ENCODE measurements at places on chromosomes 3 and 15.

DNA sequence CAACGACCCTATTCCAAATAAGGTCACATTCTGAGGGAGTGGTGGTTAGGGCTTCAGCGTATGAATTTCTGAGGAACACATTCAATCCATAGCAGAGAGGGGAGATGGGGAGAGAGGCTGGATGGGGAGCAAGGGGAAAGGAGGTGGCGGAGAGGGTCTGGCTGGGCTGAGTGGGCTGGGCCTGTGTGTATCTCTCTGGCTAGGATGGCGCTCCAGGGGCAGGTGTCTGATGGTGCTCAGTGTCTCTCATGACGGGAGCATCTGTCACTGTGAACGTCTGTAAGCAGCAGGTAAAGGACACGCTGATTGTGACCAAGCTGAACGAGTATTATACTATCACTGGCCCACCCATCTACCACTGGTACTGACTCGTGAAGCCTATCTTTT lies 159.6 kb downstream of the XXYLT1 start:
- no peak for DNase-seq

GRCh38 chr3:136249593-136249992 lies 547 bp upstream of the PCCB start:
- no peak for DNase-seq

DNA sequence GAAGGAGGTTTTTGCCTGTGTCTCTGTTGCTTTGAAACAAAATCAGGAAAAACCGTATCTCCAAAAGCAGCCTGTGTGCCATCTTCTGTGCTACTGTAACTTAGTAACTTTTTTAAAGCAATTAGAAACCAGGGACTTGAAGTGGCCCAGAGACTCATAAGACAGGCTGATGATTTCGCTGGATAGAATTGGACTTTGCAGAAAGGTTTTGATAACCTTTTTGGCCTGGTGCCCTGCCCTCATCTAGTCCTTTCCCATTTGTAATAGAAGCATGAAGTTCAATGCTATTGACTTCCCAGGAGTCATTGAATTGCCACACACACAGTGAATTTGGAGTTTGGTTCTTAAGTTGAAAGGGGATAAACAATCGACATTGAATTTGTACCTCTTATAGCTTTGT lies 157.2 kb downstream of the PTPRG start:
- no peak for DNase-seq

GRCh38 chr15:100994597-100995446 lies 75.7 kb downstream of the LRRK1 start:
- DNase-seq, result no peak

GRCh38 chr3:84893211-84893610 lies 65.6 kb upstream of the CADM2 start:
- DNase-seq, result no peak

DNA sequence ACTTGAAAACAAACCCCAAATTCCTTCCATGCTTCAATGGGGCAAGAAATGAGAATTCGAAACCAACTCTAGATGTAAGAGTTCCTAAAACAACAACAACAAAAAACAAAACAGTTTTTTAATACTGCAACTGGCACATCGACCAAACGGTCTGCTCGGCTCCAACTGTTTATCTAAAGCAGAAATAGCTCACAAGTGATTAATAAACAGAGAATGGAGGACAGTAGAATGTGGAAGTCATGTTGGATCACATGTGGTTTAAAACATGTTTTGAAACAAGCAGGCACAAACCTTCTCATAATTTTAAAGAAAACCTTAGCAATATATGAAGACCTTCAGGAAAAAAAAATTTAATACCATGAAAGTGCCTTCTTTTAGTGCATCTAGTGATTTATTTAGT lies 55.1 kb downstream of the SETMAR start:
- no peak for DNase-seq

GRCh38 chr3:160810362-160811236 lies 54.6 kb downstream of the PPM1L start:
- DNase-seq, result no peak

DNA sequence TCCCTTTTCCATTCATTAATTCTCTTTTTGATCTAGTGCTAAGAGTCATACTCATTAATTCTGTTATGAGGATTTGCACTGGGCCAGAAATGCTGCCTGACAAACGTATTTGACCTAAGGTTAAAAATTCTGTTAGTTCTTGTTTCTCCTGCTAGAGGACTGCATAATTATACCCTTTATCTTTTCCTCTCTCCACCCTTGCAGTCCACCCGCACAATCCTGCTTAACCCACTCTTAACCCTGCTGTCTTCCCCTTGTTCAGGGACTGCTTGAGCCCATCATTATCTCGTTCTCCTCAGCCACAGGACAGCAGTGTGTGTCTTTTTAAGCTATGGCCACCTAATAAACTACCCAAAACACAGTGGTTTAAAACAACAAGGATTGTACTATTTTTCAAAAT lies 31.1 kb upstream of the DYNC1LI1 start:
- no peak for DNase-seq

GRCh38 chr3:194294199-194294894 lies 56.8 kb downstream of the CPN2 start:
- no peak for DNase-seq

DNA sequence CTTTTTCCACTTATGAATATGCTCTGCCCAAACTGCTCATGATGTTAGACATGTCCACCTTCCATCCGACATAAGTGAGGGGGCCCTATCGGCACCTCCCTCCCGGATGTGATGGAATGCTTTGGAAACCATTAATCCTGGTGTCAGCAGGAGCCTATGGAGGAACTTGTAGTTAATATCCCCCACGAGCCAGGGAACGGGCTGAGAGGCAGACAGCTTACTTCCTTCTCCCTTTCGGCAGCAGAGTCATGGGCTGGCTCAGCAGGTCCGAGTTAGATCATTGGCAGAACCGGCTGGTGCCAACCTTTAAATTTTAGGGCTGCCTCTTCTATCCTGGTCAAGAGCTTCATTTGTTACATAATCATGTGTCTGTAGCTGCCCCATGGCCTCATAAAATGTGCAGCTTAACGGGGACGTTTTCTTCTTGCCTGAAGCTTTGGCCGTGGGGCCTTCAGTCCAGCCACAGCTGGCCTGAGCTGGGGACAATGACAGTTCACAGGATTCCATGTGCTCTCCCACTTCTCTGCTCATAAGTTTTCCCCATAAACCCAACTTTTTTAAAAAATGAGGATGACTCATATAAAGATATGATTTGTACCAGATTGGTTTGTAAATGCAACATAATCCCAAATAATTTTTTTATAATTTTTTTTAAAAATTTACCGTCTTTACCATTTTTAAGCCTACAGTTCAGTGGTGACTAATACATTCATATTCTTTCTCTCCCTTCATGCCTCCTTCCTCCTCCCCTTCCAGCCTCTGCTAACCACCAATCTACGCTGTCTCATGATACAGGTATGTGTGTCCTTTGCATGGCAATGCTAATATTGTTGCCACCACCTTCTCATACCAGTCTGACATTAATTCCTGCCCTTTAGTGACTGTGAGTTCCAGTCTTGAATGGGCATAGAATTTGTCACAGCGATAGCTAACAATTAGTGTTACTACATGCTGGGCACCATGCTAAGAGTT lies 62.2 kb upstream of the RGMA start:
- no peak for DNase-seq

DNA sequence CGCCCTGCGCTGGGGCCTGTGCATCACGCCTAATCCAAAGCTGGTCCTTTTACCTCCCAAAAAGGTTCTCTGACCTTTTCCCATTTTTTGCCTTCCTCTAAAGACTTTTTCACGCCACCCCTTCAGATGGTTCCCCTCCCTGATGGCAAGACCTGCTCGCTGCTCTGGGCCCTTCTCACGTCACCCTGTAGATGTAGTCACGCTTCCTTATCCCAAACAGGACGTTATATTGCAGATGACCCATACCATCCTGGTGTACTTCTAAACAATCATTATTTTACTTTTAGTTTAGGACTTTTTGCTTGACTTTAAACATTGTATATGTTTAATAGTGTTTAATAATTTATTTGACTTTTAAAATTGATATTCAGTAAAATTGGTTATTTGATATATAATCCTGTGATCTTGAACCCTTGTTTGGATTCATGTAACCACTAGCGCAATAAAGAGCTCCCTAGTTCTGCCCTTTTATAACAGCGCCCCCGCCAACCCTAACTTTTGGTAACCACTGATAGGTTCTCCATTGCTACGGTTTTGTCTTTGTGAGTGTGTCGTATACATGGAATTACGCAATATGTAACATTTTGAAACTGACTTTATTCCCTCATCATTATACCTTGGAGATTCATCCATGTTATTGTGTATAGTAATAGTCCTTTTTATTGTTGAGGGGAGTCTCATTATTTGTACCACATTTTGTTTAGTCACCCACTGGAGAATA lies 159.0 kb upstream of the CHRNA7 start:
- no peak for DNase-seq

DNA sequence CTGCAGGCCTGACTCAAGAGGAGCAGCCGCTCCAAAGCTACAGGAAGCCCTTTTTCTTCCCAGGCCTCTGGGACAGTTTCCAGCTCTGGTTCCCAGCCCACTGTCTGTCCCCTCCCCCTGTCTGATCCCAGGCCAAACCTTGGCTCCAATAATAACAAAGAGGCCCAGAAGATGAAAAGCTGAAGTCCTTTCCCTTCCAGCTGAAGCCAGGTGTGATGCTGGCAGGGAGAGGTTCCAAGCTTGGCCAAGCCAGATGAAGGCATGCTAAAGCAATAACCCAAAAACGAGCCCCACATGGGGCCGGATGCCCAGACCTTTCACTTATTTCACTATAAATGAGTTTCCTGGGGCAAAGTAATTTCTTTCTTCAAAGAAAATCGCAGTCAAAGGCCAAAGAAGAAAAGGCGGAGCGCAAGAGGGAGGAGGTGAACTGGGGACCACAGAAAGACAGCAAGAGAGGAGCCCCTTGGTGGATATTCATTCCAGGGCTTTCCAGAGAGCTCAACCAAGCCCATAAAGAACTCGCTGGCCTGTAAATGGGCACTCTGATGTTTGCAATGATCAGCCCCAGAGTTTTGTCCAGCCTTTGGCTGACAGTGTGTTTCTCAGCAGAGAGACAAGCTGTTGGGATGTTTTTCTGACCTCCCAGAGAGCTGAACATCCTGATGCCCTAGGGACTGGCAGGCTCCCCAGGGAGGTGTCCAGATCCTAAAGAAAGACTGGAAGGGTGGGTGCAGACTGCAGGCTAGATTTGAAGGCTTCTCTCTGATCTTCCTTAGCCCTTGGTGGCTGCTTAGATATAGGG lies 157.6 kb downstream of the UACA start:
- DNase-seq, result no peak

DNA sequence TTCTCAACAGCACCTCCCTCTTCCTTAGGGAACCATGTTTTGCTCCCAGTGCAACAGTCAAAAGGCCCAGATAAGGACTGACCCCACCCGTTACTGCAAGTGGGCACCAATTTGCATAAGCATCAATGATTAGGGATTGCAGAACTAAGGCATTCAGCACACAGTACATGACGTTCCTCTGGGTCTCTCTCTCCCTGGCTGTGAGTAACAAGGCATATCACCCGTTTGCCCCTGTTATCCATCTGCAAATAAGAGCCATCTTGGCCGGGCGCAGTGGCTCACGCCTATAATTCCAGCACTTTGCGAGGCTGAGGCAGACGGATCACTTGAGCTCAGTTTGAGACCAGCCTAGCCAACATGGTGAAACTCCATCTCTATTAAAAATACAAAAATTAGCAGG lies 18.8 kb downstream of the MAGI1 start:
- DNase-seq, result no peak

DNA sequence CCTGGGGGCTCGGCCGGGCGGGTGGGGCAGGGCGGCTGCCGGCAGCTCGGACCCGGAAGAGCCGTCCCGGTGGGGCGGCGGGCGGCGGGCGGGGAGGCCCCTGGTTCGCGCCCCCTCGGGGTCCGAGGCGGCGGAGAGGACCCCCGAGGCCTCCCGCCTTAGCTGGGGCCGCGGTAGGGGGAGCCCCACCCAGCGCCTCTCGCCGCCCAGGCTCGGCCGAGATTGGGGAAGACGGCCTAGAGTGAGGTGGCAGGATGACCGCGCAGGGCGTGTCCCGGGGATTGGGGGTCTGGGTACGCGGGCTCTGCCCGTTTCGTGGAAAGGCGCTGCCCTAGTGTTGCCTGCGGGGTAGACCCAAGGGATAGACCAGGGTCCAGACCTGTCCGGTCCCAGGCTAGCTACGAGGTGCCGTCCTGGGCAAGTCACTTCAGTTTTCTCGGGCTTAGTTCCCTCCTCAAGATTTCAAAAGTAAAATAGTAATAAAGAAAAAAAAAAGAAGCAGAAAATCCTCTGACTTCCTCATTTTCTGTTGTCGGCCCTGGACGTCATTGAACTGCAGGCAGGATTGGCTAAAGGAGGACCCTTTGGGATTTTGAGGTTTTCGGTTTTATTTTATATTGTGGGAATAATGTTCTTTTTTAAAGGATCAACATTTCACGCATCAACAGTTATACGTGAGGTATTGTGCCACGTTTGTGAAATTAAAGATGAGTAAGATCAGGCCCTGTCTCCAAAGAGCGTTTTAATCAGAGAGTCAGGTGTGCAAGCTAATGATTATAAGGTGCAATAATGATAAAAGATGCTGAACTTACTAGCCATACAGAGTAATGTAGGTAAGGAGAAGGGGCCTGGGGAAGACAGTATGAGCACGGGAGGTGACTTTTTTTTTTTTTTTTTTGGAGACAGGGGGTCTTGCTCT lies 679 bp downstream of the IQGAP1 start:
- peak; percentile 79 for DNase-seq

DNA sequence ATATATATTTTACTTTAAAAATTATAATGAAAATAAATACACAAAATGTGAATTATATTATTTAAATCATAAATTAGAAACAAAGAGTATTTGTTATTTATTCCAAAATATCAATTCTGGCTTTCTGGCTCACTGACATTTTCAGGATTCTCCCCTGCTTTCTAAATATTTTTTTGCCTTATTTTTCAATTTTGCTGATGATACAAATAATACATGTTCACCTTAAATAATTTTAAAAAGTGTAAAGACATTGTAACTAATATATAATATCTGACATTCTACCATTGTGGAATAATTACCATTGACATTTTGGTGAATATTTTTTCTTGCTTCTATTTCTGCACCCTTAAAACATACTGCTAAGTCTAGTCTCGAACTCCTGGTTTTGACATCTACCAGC lies 325.9 kb upstream of the CBLB start:
- DNase-seq, result no peak

GRCh38 chr3:98980915-98981596 lies 79.6 kb upstream of the DCBLD2 start:
- DNase-seq, result peak; percentile 27

DNA sequence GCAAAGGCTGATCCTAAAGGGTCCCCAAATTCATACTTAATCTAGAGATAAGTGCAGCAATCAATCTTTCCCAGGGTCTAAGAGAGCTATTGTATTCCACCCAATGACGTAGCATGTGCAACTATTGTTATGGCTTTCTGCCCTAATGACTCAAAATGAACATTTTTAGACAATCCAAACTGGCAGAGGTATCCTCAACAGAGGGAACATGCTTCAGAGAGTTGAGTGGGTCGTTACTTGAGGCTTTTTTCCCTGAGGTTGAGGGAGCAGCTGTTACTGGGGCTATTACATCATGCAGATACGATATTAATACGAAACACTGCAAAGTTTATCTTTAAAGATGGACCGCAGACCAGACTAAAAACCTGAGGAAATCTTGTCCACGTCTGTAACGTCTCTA lies 278.3 kb upstream of the WNT5A start:
- no peak for DNase-seq

All from KBM-7 (cell line).